ENCODE measurements at places on chromosomes 11 and 22.

DNA sequence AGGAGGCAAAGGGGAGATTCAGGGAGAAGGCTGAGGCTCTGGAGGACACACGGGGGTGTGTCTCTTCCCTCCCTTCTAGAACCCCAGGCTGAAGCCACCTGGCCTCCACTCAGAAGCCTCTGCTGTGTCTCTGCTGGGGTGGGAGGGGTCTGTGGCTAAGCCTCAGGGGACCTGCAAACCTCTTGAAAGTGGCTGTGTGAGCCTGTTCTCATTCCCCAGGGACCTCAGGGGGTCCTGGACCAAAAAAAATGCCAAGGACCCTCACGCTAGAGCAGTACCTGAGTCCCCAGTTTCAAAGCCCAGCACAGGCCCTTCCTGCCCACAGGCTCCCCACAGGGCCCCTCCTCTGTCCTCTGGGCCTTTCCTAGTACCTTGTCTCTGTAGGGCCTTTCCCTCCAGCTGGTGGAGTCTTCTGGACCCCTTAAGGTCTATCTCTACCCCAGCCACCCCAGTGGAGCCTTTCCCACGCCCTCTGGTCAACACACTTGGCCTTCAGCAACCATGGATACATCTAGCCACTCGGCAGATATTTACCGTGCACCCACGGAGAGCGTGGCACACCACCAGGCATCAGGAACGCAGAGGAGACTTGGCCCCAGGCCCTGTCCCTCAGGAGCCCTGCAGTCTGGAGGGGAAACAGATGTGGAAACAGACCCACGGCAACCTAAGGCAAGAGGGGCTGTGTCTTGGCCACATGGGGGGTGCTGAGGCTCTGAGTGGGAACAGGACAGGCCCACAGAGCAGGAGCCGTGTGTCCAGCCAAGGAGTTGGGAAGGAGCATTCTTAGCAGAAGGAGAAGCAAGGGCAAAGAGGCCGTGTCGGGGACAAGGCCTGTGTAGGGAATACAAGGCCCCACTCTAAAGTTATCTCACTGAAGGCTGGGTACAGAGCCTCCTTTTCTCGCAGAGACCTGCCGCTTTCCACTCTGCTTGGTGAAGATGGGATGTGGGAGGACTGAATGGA lies 18.5 kb downstream of the PLA2G6 start:
- DNase-seq: no peak

GRCh38 chr11:74519710-74520109 lies 26.2 kb upstream of the LIPT2 start:
- no peak for DNase-seq

DNA sequence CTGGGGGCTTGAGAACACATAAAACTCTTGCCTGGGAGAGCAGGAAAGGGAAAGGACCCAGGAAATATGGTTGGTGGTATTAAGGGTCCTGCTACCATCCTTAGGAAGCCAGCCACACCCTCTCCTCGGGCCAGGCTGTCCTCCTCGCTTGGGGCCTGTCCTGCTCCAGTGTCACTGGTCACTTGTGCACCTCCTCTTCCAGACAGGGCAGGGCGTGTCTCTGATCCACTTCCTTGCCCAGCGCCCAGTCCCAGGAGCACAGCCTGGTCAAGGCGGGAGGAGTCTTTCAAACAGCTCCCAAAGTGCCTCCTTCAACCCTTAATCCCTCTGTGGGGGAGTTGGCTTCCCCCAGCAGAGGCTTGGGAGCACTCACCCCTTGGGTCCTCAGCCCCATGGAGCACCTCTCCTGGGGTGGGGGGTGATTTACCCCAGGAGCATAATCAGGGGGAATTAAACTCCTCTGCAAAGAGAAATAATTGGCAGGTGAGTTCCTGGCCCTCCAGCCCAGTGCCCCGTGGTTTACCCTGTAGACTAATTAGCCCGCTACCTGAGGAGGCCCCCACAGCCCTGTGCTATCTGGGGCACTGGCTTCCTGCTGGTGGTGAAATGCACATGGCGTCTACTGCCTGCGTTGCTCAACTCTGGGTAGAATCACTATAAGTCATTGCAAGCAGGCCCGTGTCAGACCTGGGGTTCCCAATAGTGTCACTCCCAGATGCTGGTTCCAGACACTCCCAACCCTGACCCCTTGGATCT lies 8.0 kb downstream of the TMPRSS6 start:
- DNase-seq: no peak

GRCh38 chr11:100978939-100979338 lies 150.7 kb downstream of the PGR start:
- no peak for DNase-seq

GRCh38 chr22:17960695-17961445 lies 63.5 kb downstream of the MICAL3 start:
- DNase-seq: no peak

GRCh38 chr22:32996702-32997101 lies 61.5 kb downstream of the SYN3 start:
- DNase-seq: no peak

GRCh38 chr11:111120161-111120560 lies 125.4 kb upstream of the POU2AF2 start:
- no peak for DNase-seq

DNA sequence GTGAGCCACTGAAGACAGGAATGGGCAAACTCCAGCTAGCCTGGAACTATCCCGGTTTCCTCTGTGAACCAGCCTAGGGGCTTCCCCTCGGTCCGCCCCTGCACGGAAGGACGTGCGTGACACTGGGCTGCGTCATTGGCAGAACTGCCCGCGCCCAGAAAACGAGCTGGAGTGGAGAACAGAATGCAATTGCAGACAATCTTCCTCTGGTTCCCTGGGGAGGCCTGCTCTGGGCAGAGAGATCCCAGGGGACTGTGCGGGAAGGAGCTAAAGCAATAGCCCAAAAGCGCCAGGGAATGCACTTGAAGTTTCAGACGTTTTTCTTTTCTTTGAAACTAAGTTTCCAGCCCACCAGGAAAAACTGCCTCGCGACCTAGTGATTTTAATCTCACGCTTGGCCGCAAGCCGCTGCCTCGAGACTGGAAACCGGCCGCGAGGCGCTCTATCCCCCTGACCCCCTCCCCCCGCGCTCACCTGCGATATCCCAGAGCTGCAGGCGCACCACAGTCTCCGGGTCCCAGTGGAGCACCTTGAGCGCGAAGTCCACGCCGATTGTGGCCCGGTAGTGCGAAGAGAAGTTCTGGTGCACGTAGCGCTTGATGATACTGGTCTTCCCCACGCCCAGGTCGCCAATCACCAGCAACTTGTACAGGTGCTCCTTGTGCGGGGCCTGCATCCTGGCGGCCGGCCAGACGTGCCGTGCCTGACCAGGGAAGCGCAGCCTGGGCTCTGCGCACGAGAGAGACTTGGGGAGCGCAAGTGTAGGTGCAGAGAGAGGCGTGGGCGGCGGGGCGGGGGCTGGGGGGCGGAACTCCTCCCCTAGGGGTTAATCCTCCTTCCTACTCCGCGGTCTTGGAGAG lies at the start of gene RAB38:
Gene RAB38, minus strand, starts transcription at position 735 of the 860 bp plus-strand sequence. Its CDS starts 59 bp downstream, at position 676.
- no peak for DNase-seq

- no peak for DNase-seq
These were observed 20.3 kb upstream of the PTPRJ start for GRCh38 chr11:47960015-47960414.

DNA sequence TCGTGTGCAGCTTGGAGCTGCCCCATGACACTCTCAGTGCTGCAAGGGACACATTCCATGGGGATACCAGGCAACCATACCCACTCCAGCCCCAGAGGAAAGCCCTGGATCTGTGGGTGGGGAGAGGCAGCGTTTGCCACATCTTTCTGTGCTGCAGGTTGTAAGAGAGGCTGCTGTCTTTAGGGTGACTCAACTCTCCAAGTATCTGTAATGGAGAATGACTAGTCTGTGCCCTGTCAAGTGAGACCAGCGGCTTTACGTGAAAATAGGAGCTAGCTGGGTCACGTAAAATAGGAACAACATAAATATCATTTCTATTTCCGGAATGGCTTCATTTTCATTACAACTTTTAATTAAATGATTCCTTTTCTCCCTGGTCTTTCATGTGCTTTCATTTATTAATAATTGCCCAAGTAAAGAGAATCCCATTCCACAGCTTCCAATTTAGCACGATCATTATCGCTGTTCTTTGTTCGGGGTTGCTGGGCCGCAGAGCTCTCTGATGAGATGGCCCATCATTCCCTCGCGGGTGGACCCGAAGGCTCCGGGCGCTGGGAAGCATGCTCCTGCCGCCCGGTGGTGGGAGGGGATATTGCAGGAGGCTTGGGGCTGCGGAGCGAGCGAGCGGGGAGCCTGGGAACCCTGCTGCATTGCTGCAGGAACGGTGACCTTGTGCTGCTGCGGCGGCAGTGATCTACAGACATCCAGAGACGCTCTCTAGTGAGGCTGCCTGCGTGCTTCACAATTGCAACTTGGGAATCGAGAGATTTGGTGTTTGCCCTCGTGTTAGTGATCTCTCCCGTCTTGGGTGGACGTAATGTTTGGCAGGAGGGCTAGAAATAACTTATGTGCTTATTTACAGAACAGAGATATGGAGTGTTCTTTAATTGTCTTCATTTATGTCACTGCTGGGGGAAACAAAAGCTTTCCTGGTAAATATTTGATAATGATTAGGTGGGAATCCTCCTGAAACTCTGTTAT lies 10.6 kb downstream of the SLC6A5 start:
- peak; percentile 34 for DNase-seq

DNA sequence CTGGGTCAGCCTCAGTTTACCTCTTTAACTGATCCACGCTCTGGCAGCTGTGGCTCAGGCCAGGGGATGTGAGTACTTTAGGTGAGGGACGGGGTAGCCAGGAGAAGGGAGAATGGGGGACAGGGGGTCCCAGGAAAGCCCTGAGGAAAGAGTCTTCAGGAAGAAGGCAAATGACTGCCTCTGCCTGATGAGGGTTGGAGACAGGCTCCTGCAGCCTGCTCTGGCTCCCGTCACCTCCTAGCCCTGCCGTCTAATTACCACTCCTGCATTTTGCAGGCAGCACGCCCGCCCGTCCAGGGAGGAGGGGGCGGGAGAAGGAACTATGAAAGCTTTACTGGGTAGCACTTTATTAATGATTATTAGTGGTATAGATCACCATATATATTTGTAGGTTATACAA lies 116.6 kb downstream of the CEP164 start:
- DNase-seq: no peak

DNA sequence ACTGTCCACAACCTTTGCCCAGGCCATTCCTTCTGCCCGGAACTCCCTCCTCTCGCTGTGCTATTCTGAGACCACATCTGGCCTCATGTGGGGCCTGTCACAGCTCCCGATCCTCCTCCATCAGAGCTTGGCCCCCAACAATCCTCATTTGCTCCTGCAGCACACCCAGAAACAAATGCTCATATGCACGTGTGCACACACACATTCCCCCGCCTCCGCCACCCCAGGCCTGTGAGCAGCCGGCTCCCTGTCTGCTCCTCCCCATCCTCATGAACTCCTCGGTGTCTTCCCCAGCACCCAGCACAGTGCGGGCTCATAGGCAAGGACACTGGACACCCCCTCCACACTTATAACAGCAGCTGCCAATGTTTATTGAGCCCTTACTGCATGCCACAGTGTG lies 29.7 kb upstream of the PICK1 start:
- DNase-seq: no peak

DNA sequence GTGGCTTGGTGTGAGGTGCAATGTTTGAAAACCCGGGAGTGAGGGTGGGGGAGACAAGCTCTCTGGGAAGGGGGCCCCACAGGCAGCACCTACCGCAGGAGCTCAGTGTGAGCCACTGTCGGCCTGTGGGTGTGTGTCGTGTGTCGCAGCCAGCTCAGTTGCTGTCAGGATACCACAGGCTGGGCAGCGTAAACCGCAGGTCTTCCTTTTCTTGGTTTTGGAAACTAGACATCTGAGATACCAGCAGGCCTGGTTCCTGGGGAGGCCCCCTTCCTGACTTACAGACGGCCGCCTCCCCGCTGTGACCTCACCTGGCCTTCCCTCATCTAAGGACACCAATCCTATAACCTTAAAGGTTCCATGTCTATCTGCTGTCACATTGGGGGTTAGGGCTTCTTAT lies 19.4 kb downstream of the IRF7 start:
- DNase-seq: no peak

GRCh38 chr22:44305455-44305854 lies 7.3 kb downstream of the SHISAL1 start:
- DNase-seq: no peak
